Vagina (tissue), 2 donors: ENCODE measurements at places on chromosomes 16 and 17.

GRCh38 chr17:22569459-22570143 is 877.3 kb downstream of the KCNJ18 start:
- H3K27ac ChIP-seq, result no peak overlapping the region
- no peak for DNase-seq
- no peak overlapping the region for H3K4me3 ChIP-seq
- H3K36me3 ChIP-seq, result no peaks in the 10 kb centered on the region

- no peaks in the 10 kb centered on the region for H3K36me3 ChIP-seq
- H3K27ac ChIP-seq, result no peak overlapping the region
- no peak overlapping the region for H3K4me3 ChIP-seq
- no peaks in the 10 kb centered on the region for H3K4me1 ChIP-seq
- DNase-seq, result no peak
- no peaks in the 10 kb centered on the region for H3K27me3 ChIP-seq
Observed at GRCh38 chr17:55307879-55308278, 43.1 kb downstream of the HLF start.

- H3K36me3 ChIP-seq, result no peaks in the 10 kb centered on the region
- no peak overlapping the region for H3K4me3 ChIP-seq
- no peaks in the 10 kb centered on the region for H3K27me3 ChIP-seq
- no peak overlapping the region for H3K27ac ChIP-seq
Observed at GRCh38 chr17:77738751-77739531, 219.6 kb upstream of the TNRC6C start.

GRCh38 chr17:43721537-43722268 is 36.9 kb downstream of the SOST start:
- no peak for DNase-seq
- H3K4me3 ChIP-seq, result no peak overlapping the region
- H3K27ac ChIP-seq, result no peak overlapping the region
- H3K4me1 ChIP-seq, result peaks cover 13% of the 10 kb centered on the region

GRCh38 chr17:1082579-1082978 is 85.7 kb downstream of the TIMM22 start:
- H3K4me1 ChIP-seq, result peaks cover 38% of the 10 kb centered on the region
- no peak overlapping the region for H3K4me3 ChIP-seq
- DNase-seq, result no peak

DNA sequence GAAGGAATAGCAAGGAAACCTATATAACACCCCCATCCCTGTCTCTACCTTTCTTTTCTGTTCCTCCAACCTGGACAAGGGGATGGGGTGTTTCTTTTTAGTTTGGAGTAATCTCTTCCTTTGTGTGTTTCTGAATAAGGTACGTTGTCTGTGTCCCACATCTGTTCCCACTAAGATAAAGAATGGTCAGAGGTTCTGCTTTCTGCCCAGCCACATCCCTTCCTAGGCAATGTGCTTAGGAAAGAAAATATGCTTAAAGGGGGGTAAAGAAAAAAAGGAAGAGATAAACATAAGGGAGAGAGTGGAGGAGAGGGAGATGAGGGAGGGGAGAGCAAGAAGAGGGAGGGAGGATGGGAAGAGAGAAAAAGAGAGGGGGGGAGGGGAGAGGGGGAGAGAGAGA is 35.1 kb downstream of the SLC6A2 start:
- no peaks in the 10 kb centered on the region for H3K4me1 ChIP-seq
- no peak overlapping the region for H3K4me3 ChIP-seq
- H3K36me3 ChIP-seq, result no peaks in the 10 kb centered on the region
- H3K27ac ChIP-seq, result no peak overlapping the region

GRCh38 chr17:74259667-74260524 is 14.1 kb upstream of the DNAI2 start:
- no peaks in the 10 kb centered on the region for H3K36me3 ChIP-seq
- H3K27me3 ChIP-seq, result no peaks in the 10 kb centered on the region
- no peaks in the 10 kb centered on the region for H3K4me1 ChIP-seq
- no peak overlapping the region for H3K4me3 ChIP-seq
- H3K27ac ChIP-seq, result no peak overlapping the region

DNA sequence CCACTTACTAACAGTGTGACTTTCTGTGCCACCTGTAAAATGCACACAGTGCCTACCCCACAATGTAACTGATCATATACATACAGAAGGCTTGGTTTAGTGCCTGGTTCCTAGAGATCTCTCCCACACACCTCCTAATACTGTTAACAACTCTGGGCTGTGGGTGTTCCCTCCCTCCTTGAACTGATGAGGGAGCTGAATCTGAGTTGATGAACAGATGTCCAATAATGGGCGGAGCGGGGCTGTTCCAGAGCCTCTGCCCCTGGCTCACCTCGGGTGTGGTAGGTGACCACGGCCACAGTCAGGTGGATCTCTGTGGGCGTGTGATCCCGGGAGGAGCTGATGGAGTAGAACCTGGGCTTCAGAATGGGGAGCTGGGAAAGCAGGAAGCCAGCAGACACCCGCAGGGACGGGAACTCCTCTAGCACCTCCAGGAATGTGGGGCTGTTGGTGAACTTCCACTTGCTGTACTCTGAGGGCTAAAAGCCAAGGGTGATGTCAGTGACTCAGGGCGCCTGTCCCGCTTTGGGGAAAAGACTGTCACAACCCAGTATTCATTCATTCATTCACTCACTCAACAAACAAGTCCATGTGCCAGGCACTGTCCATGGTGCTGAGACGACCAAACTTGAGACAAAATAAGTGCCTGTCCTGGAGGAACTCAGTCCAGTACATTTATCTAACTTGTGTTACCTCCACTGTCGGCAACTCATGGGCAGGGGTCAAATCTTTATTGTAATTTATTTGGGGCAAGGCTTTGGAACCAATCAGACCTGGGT is 37.6 kb downstream of the NOS2 start:
- H3K4me3 ChIP-seq, result no peak overlapping the region
- H3K27ac ChIP-seq, result no peak overlapping the region
- H3K4me1 ChIP-seq, result no peaks in the 10 kb centered on the region
- H3K36me3 ChIP-seq, result no peaks in the 10 kb centered on the region

GRCh38 chr17:37698132-37698910 is 46.5 kb downstream of the HNF1B start:
- H3K36me3 ChIP-seq, result no peaks in the 10 kb centered on the region
- no peaks in the 10 kb centered on the region for H3K27me3 ChIP-seq
- no peak for DNase-seq
- H3K4me3 ChIP-seq, result no peak overlapping the region
- H3K27ac ChIP-seq, result no peak overlapping the region

GRCh38 chr16:152141-153128 is at the start of gene HBZ:
Gene HBZ, plus strand, starts transcription at chr16:152644. Its CDS starts 266 bp downstream, at chr16:152910.
- no peaks in the 10 kb centered on the region for H3K27me3 ChIP-seq
- H3K4me3 ChIP-seq, result no peak within 1 kb of the TSS
- H3K27ac ChIP-seq, result no peak within 1 kb of the TSS
- DNase-seq, result no peak

DNA sequence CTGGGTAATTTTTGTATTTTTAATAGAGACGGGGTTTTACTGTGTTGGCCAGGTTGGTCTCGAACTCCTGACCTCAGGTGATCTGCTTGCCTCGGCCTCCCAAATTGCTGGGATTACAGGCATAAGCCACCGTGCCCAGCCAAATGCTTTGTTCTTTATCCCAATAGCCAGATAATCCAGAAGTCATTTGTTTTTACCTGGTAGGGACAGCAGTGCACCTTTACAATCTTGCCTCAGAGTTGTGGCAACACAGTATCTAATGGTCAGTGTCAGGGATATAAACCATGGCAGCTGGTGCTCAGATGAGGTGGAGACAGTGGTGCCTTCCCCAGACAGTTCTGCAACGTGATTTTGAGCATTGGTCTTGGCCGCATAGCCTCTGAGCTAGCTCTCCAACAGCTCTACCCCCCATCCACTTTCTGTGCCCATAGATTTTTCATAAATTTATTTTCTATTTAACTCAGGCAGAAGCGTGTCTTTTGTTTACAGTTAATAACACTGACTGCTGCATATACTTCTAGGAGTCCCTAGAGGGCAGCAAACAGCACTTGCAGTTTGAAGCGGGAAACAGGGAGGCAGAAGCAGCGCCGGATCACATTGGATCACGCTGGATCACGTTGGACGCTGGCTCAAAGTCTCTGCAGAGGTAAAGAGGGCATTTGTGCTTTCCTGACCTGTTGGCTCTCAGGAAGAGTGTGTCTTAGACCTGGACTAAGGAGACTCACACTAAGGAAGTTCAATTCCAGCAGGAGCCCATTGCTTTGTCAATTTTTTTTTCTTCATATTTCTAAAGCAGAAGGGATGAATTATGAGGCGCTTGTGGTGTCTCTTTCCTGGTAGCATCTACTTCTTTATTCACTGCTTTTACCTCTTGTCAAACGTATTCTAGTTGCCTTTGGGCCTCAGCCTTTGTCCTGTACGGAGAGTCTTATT is 5.1 kb upstream of the GGT6 start:
- peaks cover 14% of the 10 kb centered on the region for H3K4me1 ChIP-seq
- no peaks in the 10 kb centered on the region for H3K27me3 ChIP-seq
- H3K27ac ChIP-seq, result no peak overlapping the region
- no peak for DNase-seq
- H3K4me3 ChIP-seq, result no peak overlapping the region

DNA sequence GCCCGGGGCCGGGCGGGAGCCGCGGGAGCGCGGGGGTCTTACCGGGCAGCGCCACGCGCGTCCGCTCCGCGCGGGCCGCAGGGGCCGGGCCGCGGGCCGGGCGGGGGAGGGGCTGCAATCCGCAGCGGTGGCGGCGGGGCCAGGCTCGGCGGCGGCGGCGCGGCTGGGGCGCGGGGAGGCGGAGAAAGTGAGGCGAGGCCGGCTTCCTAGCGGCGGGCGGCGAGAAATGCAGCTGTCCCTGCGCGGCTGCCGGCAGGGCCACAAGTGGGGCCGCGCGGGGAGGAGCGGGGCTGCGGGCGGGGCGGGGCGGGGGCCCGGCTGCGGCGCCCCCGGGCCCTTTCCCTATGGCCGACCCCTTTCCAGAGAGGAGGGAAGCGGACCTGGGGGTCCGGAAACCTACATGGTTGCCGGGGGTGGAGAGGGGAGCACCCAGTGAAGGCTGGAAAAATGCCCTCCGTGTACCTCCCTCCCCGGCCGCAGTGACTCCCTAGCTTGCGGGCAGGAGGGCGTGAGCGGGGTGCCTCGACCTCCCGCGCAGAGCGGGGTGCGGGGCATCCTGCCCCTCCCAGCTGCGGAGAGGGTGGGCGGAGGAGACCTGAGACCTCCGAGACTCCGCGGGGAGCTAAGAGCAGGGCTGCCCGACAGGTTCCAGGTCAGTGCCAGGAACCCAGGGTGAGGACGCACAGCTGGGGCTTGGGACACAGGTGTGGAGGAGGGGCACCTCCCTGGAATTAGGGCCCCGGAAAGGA is at the start of gene CUEDC1:
Gene CUEDC1, minus strand, starts transcription at position 230 of the 749 bp plus-strand sequence. CDS start 69,848 bp downstream, outside the sequence.
- no peaks in the 10 kb centered on the region for H3K36me3 ChIP-seq
- no peak for DNase-seq
- H3K27me3 ChIP-seq, result no peaks in the 10 kb centered on the region
- peaks cover 55% of the 10 kb centered on the region for H3K4me1 ChIP-seq
- H3K27ac ChIP-seq, result peak within 1 kb of the TSS; percentile 99

- no peak overlapping the region for H3K27ac ChIP-seq
- no peak for DNase-seq
- H3K4me1 ChIP-seq, result peaks cover 6% of the 10 kb centered on the region
- peaks cover 4% of the 10 kb centered on the region for H3K36me3 ChIP-seq
- no peaks in the 10 kb centered on the region for H3K27me3 ChIP-seq
Observed at GRCh38 chr16:3640207-3640606, 14.3 kb upstream of the DNASE1 start.

DNA sequence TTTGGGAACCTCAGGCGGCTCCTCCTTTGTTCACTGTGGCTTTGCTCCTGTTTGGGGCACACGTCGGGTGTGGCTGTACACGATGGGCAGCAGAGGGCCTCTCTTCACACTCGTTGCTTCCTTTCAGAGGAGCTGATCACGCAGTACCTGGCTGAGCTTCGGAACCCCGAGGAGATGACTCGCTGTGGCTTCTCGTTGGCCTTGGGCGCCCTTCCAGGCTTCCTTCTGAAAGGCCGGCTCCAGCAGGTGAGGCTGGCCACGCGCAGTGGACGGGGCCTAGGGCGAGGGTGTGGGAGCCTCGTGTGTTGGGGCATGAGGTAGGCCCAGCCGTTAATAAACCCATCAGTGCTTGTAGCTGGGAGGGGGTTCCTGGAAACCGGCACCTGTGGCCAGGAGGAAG is 85.0 kb upstream of the ZNF750 start:
- DNase-seq, result no peak
- H3K27ac ChIP-seq, result no peak overlapping the region
- H3K27me3 ChIP-seq, result no peaks in the 10 kb centered on the region
- H3K4me3 ChIP-seq, result no peak overlapping the region
- H3K36me3 ChIP-seq, result peaks cover 49% of the 10 kb centered on the region

DNA sequence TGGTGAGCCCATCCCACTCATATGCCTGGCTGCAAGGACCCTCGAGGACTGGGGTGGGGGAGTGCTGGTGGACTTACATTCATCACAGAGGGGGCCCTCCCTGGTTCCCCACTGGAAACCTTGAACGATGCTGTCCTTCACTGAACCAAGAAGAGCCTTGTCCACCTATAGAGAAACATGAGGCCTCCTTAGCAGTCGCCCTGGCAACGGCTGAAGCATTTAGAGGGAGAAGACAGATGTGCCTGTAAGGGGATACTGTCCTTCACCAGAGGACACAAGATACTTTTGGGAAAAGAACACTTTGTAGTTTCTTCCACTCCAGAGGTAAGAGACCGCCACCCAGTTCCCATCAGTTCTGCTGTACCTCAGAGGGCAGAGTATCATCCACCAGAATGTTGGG is 6.5 kb downstream of the HIGD1B start:
- no peak overlapping the region for H3K27ac ChIP-seq
- no peak for DNase-seq
- H3K4me1 ChIP-seq, result no peaks in the 10 kb centered on the region
- no peak overlapping the region for H3K4me3 ChIP-seq
- H3K27me3 ChIP-seq, result no peaks in the 10 kb centered on the region

DNA sequence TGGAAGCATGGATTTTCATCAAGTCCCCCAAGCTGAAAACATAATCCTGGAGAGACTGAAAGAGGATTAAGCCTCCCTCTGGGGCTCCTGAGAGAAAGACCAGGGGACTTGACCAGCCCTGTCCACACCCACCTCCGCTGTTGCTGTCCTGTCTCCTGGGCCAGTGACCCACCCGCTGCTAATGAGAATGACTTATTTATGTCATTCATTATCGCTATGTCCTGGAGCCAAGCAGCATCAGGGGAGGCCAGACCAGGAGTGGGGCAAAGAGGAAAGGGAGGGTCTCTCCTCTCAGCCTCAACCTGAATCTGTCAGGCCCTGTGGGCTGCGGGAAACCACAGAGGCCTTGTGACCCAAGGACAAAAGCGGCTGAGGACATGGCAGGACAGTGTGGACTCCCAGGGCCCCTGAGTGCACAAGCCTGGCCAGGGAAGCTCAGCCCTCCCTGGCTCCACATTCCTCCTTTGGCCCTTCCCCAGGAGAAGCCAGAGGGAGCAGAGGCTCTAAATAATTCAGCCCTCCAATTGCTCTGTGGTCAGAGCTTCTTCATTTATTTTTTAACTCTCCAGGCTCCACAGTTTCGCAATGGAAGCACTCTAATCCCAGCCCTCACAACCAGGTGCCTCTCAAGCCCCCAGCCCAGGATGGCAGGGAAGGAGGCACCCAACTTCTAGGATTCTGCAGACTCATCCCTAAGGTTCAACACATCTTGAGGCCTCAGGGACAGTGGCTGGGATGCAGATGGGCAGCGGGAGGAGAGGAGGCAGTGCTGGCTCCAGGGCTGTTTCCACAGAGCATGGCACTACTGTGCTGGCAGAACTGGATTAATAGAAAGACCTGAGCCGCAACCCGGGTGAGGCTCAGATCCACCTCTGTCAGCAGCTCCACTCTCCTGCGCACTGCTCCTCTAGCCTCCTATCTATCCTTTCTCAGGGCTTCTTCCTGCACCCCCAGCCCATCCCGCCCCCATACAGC is 19.1 kb downstream of the CUEDC1 start:
- H3K27me3 ChIP-seq, result no peaks in the 10 kb centered on the region
- no peak overlapping the region for H3K4me3 ChIP-seq
- peak overlapping the region; percentile 78 for H3K27ac ChIP-seq
- peaks cover 93% of the 10 kb centered on the region for H3K4me1 ChIP-seq

GRCh38 chr16:4226251-4227039 is 15.4 kb downstream of the SRL start:
- no peaks in the 10 kb centered on the region for H3K27me3 ChIP-seq
- no peaks in the 10 kb centered on the region for H3K4me1 ChIP-seq
- DNase-seq, result no peak
